Hematopoietic multipotent progenitor cell treated with erythropoietin and hydrocortisone succinate and interleukin-3 and kit ligand, for 4 days (in vitro differentiated cells): ENCODE measurements at places on chromosomes 7 and 10.

- DNase-seq: no peak
Observed at GRCh38 chr10:93954726-93955363, 38.9 kb upstream of the PLCE1 start.

DNA sequence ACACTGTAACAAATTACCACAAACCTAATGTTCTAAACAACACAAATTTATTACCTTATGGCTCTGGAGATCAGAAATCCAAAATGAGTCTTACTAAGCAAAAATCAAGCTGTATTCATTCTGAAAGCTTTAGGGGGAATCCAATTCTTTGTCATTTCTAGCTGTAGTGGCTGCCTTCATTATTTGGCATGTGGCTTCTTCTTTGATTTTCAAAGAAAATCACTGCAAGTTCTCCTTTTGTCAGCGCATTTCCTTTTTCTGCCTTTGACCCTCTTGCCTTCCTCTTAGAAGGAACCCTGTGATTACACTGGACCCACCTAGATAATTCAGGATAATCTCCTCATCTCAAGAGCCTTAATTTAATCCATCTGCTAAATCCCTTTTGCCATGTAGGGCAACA is 36.9 kb downstream of the ZPBP start:
- peak; percentile 36 for DNase-seq

- no peak for DNase-seq
Observed at GRCh38 chr7:42210779-42211178, 26.2 kb downstream of the GLI3 start.

DNA sequence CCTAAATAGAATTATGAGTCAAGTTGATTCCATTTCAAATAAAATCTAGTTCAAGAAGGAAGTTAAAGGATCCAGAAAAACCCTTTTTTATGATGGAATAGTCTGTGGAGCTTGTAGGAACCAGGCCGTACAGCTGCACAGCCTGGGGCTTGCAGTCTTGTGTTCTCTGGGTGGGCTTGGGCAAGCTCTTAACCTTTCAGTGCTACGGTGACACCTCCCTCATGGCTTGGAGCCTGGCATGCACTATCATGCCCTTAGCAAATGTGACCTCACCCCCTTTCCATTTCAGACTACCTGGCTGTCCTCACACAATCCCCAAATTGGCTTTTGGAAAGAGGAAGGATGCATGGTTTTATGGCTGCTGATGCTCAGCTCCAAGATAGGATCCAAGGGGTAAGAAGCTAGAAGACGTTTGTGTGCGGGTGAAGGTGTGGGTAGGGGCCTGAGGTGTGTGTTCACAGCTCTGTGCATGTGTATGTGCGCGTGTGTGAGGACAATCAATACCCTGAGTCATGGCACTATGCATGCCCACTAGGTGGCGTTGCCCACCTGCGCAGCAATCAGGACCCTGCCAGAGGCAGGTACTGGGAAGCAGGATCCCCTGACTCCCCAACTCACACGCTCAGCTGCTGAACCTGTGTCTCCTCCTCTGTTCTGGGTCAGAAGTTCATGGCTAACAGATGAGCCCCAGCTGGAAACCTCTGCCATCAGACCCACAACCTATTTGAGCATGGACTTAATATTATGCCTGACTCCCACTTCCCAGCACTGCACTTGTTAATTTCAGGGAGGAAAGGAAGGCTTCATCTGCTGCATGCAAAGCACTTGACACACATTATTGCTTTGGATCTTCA is 113.4 kb downstream of the PTPN20 start:
- peak; percentile 75 for DNase-seq

GRCh38 chr10:71079761-71080380 is 132.5 kb upstream of the UNC5B start:
- DNase-seq: no peak

DNA sequence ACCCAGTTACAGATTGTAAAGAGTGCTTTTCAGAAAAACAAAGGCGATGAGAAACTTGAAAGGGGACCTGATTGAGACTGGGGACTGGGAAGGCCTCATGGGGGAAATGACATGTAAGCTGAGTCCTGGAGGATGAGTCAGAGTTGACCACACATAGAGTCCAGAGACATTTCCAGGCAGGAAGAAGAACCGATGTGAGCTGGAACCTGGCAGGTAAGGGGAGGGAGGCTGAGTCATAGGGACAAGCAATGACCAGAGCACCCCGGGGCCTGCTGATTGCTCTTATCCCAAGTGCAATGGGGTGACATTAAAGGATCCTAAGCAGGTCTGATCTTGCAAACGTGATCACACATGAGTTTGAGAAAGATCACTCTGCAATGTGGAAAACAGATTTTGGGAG is 11.7 kb downstream of the TLL2 start:
- DNase-seq: no peak

DNA sequence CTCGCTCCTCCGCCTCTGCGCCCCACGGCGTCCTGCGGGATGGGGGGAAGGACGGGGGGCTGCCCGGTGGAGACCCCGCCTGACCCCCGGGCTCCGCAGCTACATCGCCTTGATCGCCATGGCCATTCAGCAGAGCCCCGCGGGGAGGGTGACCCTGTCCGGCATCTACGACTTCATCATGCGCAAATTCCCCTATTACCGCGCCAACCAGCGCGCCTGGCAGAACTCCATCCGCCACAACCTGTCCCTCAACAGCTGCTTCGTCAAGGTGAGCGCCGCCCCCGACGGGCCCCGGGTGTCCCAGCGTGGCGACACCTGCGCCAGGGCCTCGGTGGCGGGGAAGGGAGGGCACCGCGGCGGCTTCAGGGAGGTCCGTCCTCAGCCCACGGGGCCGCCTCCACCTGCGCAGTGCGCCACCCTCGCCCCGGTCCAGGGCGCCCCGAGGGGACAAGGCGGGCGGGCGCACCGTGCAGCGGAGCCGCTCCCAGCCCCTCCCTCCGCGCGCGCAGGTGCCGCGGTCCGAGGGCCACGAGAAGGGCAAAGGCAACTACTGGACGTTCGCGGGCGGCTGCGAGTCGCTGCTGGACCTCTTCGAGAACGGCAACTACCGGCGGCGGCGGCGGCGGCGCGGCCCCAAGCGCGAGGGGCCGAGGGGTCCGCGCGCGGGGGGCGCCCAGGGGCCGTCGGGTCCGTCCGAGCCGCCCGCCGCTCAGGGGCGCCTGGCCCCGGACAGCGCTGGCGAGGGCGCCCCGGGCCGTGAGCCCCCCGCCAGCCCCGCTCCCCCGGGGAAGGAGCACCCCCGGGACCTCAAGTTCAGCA is 793 bp downstream of the FOXL3 start:
- no peak for DNase-seq

GRCh38 chr7:24434972-24435371 is 138.3 kb upstream of the PALS2 start:
- peak; percentile 20 for DNase-seq

GRCh38 chr10:22900841-22901601 is 26.8 kb upstream of the ARMC3 start:
- no peak for DNase-seq

GRCh38 chr7:137877027-137877675 is 30.4 kb upstream of the DGKI start:
- no peak for DNase-seq

- no peak for DNase-seq
Observed at GRCh38 chr10:131494451-131494850, 182.9 kb upstream of the TCERG1L start.

DNA sequence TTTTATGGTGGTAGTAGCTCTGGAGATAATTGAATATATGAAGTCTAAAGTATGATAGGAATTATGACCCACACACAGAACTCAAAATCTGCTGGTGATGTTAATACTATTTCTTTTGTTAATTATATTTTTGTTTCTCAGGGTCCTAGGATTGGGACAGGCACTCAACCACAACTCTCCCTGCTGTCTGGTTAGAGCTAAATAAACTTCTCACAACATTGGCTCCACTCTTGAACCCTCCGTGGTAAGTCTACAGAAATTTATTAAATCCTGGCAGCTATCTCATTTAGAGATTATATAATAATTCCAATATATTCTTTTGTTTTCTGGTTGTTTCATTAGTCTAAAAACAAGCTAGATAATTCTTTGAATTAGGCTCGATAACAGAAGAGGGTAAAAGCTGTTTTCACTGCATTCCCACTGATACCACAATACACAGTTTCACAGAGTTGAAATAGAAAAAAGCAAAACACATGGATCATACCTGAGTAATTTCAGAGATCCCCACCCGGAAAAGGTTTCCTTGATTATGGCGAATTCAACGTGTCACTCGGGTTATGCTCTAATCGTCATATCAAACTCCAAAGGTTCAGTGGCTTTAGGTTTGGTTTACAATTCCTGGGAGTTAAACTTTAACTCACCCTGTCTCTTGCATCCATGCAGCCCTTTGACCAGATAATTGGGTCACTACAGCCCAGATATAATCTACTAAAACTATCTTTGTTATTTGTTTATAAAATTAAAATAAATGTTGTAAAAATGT is at the start of gene A1CF:
A1CF (minus strand) TSS at position 531 of the 763 bp plus-strand sequence. CDS start 25,687 bp downstream, outside the sequence.
- DNase-seq: no peak

GRCh38 chr7:3000566-3000965 is 43.1 kb downstream of the CARD11 start:
- no peak for DNase-seq

GRCh38 chr7:148633761-148634160 is 43.2 kb downstream of the C7orf33 start:
- no peak for DNase-seq

DNA sequence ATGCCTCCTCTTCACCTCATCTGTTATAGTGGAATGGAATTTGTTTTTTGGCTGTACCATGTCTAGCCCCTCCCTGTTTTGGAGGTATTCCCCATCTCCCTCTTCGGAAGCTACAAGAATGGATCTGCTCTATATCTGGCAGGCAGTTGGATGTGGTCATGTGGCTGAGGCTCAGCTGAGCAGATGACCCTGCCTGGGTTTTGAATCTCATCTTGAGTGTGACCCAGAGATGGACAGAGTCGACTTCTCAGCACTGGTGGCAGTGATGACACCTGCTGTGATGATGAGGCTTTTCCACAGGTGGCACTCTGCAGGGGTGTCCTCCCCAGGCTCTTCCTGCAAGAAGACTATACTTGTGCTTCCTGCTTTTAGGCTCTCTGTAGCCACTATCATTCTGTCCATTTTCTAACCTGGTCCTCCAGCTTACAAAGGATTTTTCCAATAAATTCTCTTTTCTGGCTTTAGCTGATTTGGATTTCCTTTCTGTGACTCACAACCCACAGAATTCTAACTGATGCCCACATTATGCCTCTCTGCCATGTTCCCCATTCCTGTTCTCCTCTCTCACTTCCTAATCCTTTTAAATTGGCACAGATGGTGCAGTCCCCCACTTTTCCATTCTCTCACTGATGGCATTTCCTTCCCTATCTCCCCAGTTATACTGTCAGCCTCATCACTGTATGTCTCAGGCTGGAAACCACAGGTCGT is 7.5 kb upstream of the ARHGAP22 start:
- DNase-seq: no peak

GRCh38 chr7:8379264-8379663 is 54.1 kb upstream of the NXPH1 start:
- no peak for DNase-seq

DNA sequence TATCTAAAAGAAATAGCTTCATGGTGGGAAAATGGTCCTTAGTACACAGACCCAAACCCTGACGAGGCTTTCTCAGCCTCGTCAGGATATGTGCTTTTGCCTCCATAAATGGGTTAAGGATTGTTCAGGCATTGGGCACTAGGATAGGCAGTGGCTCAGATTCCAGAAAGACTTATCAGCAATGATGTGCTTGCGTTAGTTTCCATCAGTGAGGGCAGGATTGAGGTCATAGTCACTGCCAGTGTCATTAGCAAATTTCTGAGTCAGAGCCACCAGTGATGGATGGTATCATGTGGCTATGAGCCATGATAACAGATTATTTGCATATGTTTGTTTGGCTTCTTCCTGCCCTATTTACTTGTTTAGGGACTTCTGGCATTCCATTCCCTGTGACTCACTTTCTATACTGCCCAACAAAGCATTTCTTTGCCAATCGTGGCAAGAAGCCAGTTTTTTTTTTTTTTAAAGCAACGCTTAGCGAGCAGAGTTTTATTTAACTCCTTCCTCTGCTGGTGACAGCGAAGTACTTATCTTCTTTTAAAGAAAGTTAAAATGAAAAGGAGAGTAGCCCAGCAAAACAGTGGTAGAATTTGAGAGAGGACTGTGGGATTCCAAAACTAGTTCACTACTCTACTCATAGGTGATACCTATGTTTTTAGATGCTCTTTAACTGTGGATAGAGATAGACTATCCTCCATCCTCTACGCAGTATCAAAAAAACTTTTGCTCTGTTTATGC is 44.4 kb downstream of the MYPN start:
- peak; percentile 27 for DNase-seq

DNA sequence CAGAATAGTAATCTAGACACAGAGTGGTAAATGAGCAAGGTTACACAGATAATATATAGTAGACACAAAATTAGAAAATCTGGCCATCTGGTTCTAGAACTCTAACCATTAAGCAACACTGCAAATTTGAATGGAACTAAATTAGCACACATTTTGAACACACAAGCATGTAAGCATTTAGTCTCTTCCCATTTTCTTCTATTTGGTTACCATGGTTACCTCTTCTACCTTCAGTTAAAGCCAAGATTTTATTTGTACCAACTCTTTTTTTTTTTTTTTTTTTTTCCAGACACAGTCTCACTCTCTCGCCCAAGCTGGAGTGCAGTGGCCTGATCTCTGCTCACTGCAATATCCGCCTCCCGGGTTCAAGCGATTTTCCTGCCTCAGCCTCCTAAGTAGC is 790.5 kb downstream of the MAGI2 start:
- DNase-seq: no peak

GRCh38 chr7:11243739-11244138 is 270.1 kb downstream of the PHF14 start:
- no peak for DNase-seq

DNA sequence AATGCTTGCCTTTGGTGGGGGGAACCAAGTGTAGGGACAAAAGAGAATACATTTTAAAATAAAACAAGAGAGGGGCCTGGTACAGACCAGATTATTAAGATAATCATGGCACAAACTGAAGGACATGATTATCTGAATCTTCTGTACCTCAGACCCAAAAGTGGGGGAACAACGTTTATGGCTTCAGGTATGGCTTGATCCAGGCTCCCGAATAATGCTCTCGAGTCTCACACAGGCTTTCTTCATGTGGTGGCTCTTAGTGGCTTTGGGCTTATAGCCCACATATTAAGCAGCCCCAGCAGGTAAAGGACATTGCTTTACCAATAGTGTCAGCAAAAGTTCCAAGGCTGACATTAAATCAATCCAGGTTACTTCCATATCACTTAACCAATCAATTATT is 106.8 kb upstream of the FOXK1 start:
- no peak for DNase-seq

DNA sequence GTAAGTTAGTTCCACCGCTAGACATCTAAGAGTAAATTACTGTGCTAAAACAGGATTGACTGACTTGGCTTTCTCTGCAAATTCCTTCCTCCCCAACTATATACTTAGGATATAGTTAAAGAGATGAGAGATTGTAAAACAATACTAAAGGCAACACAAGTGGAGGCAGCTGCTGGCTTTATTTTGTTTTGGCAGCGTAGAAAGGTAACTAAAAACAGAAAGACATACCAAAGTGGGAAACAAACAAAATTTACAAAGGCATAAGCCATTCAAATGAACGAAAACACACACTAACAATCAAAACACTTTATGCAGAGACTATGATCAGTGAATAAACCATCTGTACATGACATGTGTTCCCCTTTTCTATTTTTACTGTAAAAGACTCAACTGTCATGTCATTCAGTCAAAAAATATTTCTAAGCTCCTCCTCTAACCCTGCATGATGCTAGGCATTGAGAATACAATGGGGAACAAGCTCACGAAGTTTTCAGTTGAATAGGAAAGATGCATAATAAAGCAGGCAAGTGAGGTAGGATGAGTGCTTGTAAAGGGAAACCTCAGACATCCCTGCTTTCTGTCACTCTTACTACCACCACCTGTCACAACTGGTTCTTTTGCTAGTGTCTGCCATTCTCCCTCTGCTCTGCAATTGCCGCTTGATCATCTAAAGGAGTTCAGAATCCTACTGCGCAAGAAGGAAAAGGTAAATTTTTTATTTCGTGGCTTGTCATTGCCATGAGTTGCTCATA is 64.2 kb upstream of the COL1A2 start:
- no peak for DNase-seq
